ENCODE measurements at places on chromosomes 11 and 22.
A peak's percentile ranks its signal among the peaks of the same experiment; 100 is the strongest.

DNA sequence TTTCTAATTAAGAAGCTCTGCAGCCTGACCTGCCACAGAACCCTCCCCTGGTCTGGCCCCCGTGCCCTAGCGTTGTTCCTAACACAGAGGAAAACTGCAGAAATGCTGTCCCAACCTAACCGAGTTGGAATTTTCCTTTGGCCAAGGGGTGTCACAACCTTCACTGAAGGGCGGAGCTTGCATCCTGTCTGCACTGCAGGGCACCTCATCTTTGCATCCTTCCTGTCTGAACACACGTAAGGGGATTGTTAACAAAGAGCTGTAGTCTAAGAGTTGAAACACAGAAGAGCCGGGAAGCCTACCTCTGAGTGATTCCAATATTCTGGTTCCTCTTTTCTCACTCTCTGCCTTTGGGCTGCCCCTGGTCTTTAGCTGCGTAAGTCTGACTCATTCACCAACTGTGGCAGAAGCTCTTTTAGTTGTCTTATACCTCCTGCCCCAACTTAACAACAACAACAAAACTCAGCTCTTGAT is 1.6 kb downstream of the DIXDC1 start:
- DNase-seq: no peak

GRCh38 chr22:49272546-49273125 is 555.0 kb downstream of the BRD1 start:
- DNase-seq: no peak

GRCh38 chr11:74466916-74467885 is at the start of gene KCNE3:
KCNE3 (minus strand) TSS chr11:74467549; CDS start chr11:74457563, 9,986 bp downstream.
- DNase-seq: no peak

GRCh38 chr11:47489395-47489755 is 40.4 kb upstream of the RAPSN start:
- DNase-seq: no peak

GRCh38 chr22:50544078-50544745 is 1.5 kb upstream of the KLHDC7B start:
- DNase-seq: no peak

GRCh38 chr22:23394525-23395326 is 185.4 kb downstream of the IGLL1 start:
- DNase-seq: no peak

- DNase-seq: peak; percentile 80
Measured at GRCh38 chr11:105609832-105610781, at the start of gene GRIA4. GRIA4 (plus strand) TSS chr11:105610073; CDS start chr11:105610998, 925 bp downstream.

DNA sequence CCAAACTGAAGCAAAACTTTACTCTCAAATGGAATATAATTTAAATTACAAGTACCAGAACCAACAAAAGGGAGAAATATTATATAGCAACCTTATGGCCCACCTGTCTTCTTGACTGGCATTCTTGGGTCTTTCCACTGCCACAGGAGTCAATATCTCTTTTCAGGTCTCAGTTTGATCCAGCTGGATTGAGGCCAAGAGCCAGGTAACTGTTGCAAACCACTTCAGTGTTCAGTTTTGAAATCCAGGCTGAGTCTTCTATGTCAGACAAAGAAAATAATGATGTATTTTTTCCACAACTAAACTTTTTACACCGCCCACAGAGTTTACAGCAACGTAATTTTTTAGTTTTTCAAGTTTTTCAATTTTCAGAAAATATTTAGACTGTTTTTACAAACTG is 648 bp downstream of the DLG2 start:
- no peak for DNase-seq

GRCh38 chr22:48536541-48537342 is 1290.9 kb downstream of the BRD1 start:
- DNase-seq: peak; percentile 57

GRCh38 chr11:8597182-8597581 is 3.2 kb upstream of the STK33 start:
- no peak for DNase-seq

DNA sequence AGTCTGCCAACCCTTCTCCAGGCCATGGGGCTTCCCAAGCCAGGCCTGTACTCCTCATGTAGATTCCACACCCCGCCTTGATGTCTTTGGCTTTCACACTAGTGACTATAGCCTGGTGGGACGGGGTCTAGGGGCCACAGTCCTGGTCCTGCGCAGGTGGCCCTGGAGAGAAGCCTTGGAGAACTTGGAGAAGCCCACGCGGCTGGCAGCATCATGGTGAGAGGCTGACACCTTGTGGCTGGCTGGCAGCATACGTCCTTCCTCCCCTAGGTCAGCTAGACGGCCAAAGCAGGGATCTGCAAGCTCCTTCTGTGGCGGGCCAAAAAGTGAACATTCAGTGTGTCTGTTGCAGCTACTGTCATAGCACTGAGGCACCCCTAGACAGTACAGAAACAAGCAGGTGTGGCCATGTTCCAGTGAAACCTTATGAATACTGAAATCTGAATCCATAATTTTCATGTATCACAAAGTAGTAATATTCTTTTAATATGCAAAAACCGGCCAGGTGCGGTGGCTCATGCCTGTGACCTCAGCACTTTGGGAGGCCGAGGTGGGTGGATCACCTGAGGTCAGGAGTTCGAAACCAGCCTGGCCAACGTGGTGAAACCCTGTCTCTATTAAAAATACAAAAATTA is 42.0 kb downstream of the FAM83F start:
- peak; percentile 45 for DNase-seq

GRCh38 chr11:44029507-44029845 is 18.3 kb upstream of the ACCSL start:
- DNase-seq: no peak

GRCh38 chr22:45774001-45774670 is 102.5 kb downstream of the ATXN10 start:
- no peak for DNase-seq

GRCh38 chr11:76626921-76627401 is 43.6 kb downstream of the LRRC32 start:
- DNase-seq: no peak

- DNase-seq: no peak
Measured at GRCh38 chr11:80034801-80035200, 594.0 kb upstream of the TENM4 start.

DNA sequence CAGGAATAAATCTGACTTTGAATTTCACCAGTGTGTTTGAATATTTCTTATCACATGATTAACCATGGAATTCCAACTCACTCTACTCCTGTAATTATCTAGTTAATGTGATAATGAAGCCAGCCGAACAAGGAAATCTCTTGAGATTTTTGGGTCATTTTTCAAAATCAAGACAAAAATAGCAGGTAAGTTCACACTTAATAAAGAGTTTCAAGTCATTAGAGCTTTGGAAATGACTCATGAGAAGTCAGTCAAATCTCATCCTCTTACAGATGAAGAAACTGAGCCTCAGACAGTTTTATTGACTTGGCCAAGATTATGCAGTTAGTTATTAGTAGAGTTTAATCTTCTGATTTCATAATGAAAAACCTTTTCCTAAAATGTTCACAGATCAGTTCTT is 148.8 kb downstream of the ARHGAP42 start:
- DNase-seq: no peak

DNA sequence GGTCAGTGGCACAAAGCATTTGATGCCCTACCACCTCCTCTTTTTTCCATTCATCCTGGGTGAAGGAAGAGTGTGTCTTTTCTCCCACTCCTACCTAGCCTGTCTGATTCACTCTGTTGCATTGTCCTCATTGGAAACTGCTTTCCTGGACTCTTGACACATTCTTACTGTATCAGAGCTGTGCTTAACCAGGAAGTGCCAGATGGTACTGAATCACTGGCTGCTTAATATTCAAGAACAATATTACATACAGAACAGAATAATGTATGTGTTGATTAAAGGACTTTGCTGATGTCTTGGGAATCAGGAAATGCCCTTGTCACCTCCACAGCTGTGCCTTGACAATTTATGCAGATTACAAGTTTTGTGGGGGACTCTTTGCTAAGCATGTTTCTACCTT is 44.4 kb downstream of the SVIP start:
- no peak for DNase-seq

- DNase-seq: no peak
Measured at GRCh38 chr11:94031625-94032024, 10.5 kb downstream of the HEPHL1 start.

GRCh38 chr22:23862103-23862502 is 4.4 kb downstream of the SLC2A11 start:
- no peak for DNase-seq

GRCh38 chr11:110308071-110308470 is 11.7 kb upstream of the RDX start:
- DNase-seq: no peak

- DNase-seq: no peak
Measured at GRCh38 chr22:37053310-37054055, 1.9 kb downstream of the KCTD17 start.

All from hippocampal formation (tissue), 2 donors.